Chondrocyte (in vitro differentiated cells): ENCODE measurements at places on chromosomes 2 and 18. TPM values are rescaled to one million over a fixed set of nuclear protein-coding genes. Genes with fewer than 3 reads are reported as not detected.

OSBPL1A gene
- total RNA-seq, result 27.7 to 37.5 TPM (median 33.3 TPM) in 3 replicates

HTR2B gene
- 0.69 to 0.85 TPM in 2 of 3 replicates, not detected in the other for total RNA-seq

IGFBP5 gene
- 403 to 502 TPM (median 500 TPM) in 3 replicates for total RNA-seq

SAG gene
- not detected in 3 replicates for total RNA-seq

MAB21L4 gene
- not detected in 3 replicates for total RNA-seq

ACOXL gene
- not detected in 3 replicates for total RNA-seq

CNRIP1 gene
- 23.4 to 25.9 TPM (median 24.7 TPM) in 3 replicates for total RNA-seq

CCDC68 gene
- not detected in 3 replicates for total RNA-seq

LAMA3 gene
- 1.6 to 2.8 TPM (median 1.9 TPM) in 3 replicates for total RNA-seq

COQ10B gene
- 28.5 to 33.9 TPM (median 33.5 TPM) in 3 replicates for total RNA-seq

CD207 gene
- not detected in 3 replicates for total RNA-seq

PID1 gene
- total RNA-seq, result 0.95 to 1.8 TPM (median 1.8 TPM) in 3 replicates

EVX2 gene
- not detected in 3 replicates for total RNA-seq

SERPINB3 gene
- total RNA-seq, result not detected in 3 replicates

C2orf49 gene
- total RNA-seq, result 14.9 to 15.3 TPM (median 14.9 TPM) in 3 replicates

AFTPH gene
- 14.0 to 17.3 TPM (median 17.0 TPM) in 3 replicates for total RNA-seq

CPO gene
- total RNA-seq, result 0.34 TPM in 1 of 3 replicates, not detected in the others

CCDC141 gene
- not detected in 3 replicates for total RNA-seq
